RKO (cell line): ENCODE measurements at places on chromosomes 1 and 21.

- no peak for DNase-seq
Observed at GRCh38 chr21:46159841-46160656, 4.7 kb upstream of the FTCD start.

GRCh38 chr1:42484382-42484781, 21.3 kb downstream of the CCDC30 start:
- DNase-seq = peak; percentile 94

DNA sequence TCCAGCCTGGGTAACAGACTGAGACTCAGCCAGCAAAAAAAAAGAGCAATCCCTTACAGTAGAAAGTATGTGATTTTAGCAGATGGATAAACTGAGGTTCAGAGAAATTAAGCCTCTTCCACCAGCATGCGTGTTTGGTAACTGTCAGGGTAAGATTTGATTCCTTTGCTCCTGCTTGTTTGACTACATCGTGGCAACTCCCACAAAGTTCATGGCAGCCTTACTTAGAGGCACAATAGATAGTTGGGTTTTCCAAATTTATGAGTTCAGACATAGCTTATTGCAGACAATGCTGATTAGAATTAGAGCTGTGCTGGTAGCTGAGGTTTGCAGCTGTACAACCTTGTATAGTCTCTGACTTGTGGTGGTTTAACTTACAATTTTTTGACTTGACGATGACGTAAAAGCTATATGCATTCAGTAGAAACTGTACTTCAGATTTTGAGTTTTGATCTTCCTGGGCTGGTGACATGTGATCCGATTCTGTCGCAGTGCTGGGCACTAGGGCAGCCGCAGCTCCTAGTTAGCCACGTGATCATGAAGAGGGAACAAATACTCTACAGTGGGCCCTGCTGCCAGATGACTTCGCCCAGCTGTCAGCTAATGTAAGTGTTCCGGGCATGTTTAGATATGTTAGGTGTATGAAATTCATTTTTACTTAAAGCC, 167.8 kb downstream of the DHRS3 start:
- no peak for DNase-seq

GRCh38 chr1:83846138-83846537, 152.8 kb downstream of the TTLL7 start:
- DNase-seq = no peak

GRCh38 chr1:8361198-8361849, 43.4 kb downstream of the SLC45A1 start:
- DNase-seq = no peak

- no peak for DNase-seq
Observed at GRCh38 chr1:167916766-167917511, 3.0 kb upstream of the ADCY10 start.

- no peak for DNase-seq
Observed at GRCh38 chr1:39569034-39569433, 7.6 kb downstream of the PABPC4 start.

GRCh38 chr1:159866066-159866465, 3.6 kb upstream of the VSIG8 start:
- DNase-seq = no peak

GRCh38 chr1:243554686-243555085, 295.4 kb downstream of the AKT3 start:
- no peak for DNase-seq

DNA sequence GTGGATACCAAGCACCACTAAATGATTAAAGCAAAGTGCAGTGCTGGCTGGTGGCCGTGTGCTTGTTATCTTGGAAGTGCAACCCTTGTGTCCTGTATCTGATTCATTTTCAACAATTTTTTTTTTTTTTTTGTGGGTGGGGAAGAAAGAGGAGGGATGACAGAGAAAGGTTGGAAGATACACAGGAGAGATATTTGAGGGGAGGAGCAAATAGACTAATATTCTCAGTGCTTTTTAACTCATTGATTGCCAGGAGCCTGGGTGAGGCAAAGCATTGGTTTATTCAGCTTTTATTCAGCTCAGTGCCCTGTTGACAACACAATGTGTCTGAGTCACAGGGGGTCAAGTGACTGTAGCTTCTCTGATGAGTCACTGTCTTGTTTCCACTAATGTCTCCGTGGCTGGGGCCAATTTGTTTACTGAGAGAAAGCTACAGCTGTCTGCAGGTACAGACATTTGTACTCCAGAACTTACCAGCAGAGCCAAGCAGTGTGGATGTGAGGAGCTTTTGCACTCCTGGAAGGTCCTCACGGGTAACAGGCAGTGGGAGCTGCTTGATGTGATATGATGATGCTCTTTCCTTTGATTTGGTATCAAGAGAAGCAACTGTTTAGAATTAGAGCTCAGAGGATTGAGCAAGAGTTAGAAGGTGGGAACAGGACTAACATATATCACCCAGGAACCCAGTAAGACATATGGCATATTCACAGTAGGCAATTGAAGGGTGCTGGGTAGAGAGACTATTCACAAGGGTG, 23.6 kb upstream of the DNM3 start:
- DNase-seq = peak; percentile 69

DNA sequence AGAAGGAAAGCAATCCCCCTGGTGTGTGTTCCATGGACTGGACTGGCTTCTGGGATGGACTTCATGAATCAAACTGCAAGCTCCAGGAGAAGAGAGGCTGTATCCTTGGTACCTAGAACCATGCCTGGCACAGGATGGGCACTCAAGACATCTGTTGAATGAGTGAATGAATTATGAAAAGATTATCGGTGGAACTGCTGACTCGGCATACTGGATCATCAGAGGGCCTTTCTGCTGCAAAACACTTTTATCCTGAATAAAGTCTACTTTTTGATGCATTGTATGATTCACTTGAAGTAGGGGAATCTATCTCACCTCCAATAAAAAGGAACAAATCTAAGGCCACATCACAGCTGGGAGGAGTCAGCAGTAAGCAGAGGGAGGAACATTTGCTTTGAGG, 42.9 kb downstream of the DDX20 start:
- DNase-seq = no peak

GRCh38 chr21:17460094-17460493, 52.7 kb upstream of the CXADR start:
- no peak for DNase-seq

GRCh38 chr1:23074012-23074411, 54.7 kb downstream of the KDM1A start:
- DNase-seq = peak; percentile 57

DNA sequence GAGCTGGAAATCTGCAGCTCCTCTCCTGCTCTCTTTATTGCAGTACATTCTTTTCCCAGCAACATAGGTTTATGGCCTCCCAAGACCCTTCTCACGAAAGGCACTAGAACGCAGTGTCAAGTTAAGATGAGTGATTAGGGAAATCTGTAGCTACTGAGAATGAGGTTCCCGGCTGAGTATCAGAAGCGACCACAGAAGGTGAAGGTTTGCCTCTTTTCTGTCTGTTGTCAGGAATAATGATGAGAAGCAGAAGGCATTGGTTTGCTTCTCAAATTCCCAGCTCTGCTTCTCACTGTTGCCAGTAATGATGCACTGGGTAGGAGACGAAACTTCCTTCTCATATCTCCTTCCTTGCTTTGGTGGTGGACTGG, 128.4 kb downstream of the NTMT2 start:
- DNase-seq = no peak

GRCh38 chr1:34787461-34788420, 5.1 kb upstream of the GJA4 start:
- DNase-seq = peak; percentile 9

- no peak for DNase-seq
Observed at GRCh38 chr1:63936276-63936675, 162.5 kb downstream of the ROR1 start.

DNA sequence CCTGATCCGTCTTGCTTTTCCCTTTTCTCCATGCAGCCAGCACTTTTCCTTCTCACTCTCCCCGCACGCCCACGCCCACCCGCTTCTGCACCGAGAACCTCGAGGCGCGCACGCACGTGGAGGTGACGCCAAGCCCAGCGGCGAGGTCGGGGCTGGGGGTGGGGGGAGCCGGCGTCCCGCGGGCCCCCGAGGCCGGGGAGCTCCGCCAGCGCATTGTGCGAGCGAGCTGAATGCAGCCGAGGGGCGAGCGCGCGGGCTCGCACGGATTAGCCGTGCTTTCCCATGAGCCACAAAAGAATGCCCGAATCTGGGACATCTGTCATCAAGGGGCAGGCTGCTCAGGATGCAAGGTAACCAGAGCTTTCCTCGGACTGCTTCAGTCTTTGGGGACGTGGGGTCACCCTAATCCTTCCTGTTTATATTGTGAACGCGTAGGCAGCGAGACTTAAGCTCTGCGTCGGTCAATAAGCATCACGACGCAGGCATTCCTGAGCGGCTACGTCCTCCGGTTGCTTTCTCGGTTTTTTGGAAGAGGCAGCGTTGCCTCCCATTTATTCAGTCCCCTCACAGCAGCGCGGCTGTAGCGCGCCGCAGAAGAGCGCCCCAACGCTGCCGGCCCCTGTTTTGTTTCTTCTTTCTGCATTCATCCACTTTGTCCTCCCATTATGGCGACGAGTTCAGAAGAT, 67.3 kb upstream of the AKT3 start:
- DNase-seq = no peak

- DNase-seq = no peak
Observed at GRCh38 chr1:200108659-200109058, 81.1 kb downstream of the NR5A2 start.
